NCI-H748 treated with DMSO at 0.1 percent for 48 hours (cell line): ENCODE measurements at places on chromosomes 7 and 10.

DNA sequence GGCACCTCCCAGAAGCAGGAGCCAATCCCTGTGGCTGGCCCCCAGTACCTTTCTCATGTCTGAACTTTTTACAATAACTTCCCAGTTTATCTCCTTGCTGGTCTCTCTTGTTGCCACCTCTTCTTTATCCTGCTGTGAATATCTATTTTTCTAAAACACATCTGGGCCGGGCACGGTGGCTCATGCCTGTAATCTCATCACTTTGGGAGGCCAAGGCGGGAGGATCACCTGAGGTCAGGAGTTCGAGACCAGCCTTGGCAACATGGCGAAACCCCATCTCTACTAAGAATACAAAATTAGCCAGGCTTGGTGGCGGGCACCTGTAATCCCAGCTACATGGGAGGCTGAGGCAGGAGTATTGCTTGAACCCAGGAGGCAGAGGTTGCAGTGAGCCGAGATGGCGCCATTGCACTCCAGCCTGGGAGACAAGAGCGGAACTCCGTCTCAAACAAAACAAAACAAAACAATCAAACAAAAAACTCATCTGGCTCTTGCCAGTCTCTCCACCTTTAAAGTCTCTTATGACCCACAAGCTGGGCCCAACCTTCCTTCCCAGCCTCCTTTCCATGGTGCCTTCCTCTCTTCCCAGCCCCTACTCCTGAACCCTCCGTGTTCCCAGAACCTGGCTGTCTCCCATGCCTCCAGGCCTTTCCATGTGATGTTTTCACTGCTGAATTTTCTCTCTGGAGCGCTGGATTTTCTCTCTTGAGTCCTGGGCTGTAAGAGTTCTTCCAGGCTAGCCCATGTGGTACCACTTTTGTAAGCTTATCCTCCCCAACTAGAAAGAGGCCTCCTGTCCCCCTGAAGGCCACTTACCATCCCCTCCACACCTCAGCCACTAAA, 51.3 kb downstream of the HIP1 start:
- no peak for DNase-seq

DNA sequence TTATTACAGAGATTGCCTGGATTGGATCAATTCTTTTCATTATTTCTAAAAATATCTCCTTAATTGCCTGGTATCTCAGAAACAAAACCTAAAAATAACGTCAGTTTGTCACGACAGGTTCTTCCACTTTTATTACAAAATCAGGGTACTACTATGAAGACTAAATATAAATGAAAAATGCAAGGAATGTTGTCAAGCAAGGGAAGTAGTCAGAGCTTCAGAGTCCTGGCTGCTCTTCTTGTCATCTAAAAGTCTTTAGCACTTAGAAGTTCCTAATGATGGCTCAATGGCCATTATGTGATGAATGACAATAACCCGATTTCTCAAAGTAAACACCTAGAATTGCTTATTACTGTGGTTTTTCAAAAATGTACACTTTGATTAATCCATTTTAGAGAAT, 192.2 kb downstream of the SEMA3A start:
- no peak for DNase-seq

- DNase-seq: no peak
Observed at GRCh38 chr7:34155220-34155908, 250.0 kb downstream of the BMPER start.

GRCh38 chr7:85521108-85521694, 334.3 kb upstream of the SEMA3D start:
- no peak for DNase-seq

GRCh38 chr10:56317603-56318002, 43.5 kb downstream of the ZWINT start:
- no peak for DNase-seq

GRCh38 chr7:69654381-69654780, 56.1 kb downstream of the AUTS2 start:
- peak; percentile 98 for DNase-seq

DNA sequence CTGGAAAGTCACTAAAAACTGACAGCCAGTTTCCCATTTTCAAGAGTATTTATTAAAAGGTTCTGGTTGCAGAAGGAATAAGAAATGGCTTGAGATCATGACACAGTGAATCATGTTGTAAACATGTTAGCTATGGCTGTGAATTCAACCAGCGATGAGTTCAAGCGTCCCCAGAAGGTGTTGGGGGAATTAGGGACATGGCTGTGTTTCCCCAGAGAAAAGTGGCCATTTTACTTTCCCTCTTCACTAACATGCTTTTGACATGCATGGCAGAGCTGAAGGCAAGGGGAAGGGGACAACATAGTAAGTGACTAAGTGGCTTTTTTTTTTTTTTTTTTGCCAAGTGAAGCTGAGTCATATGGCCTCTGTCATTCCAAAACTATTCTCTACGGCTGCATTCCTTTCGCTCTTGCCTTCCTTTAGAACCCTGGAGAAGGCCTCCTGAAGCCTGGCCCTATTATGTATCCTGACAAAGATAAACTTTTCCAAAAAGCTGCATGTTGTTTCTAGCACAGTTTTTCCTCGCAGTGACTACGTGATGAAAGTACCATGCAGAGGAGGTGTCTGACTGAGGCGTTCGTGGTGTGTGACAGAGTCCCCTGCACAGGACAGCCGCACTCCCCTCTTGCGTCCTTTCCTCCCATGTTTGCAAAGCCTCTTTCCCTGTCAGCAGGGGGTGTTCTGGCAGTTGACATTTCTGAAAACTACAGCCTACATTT, 46.9 kb downstream of the EGFR start:
- no peak for DNase-seq

GRCh38 chr10:51875610-51876009, 176.2 kb upstream of the CSTF2T start:
- DNase-seq: no peak

GRCh38 chr7:108452707-108453106, 3.5 kb downstream of the NRCAM start:
- peak; percentile 32 for DNase-seq

- no peak for DNase-seq
Observed at GRCh38 chr10:44828508-44829142, 82.5 kb upstream of the TMEM72 start.

DNA sequence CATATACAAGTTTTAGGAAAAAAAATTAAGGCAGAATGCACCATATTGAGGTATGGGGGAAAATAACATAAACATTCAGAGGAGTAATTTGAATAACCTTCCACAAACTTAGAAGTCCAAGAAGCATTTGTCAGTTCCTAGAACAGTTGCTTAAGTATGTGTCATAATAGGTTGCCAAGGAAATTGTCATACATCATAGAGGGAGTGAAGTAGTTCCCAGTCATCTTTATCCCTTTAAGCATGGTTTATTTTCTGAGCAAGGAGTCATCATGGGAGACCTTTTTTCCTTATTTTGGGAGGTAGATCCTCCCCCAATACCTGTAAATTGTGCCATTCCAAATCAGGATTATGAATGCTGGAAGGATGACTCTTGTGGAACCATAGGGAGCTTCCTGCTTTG, at the start of gene SSMEM1:
TSS of gene SSMEM1 (plus strand) at position 219 of the 400 bp plus-strand sequence. CDS start at position 270, 51 bp downstream.
- no peak for DNase-seq

GRCh38 chr10:62779487-62780248, 24.9 kb upstream of the ADO start:
- no peak for DNase-seq

GRCh38 chr7:150434240-150434639, 16.2 kb upstream of the GIMAP8 start:
- DNase-seq: no peak

DNA sequence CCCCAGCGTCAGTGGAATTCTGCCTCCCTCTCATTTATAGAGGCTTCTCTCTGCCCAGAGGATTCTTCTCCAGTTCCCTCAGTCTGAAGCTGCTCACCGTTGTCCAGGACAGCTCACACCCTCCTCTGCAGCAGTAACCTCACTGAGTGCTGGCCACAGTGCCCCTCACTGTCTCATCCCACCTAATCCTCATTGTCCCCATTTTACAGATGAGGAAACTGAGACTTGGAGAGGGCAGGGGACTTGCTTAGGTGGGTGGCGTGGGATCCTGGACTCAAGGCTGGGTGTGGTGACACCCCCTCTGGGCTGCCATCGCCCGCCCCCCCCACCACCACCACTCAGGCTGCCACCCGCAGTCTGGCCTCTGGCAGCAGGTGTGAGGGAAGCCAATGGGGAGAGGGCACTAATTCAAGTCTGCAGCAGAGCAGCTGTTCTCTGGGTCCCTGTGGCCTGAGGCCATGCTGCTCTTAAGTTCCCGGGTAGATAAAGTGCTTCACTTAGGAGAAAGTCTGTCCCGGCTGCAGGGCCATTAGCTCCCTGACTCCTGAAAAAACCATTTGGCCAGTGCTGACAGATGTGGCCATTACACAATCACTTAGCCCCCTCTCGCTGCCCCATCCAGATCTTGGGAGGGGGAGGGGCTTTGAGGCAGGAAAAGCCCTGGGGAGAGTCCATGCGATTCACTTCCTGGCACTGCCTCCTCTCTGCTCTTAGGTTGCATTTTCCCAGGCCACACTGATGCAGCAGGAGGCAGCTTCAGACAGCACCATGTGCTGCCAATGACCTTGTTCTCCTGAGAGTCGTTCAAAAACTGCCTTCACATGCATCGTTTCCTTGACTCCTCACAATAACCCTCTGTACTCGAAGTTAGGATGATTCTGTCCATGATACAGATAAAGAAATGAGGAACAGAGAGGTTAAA, 36.3 kb downstream of the DRGX start:
- no peak for DNase-seq

DNA sequence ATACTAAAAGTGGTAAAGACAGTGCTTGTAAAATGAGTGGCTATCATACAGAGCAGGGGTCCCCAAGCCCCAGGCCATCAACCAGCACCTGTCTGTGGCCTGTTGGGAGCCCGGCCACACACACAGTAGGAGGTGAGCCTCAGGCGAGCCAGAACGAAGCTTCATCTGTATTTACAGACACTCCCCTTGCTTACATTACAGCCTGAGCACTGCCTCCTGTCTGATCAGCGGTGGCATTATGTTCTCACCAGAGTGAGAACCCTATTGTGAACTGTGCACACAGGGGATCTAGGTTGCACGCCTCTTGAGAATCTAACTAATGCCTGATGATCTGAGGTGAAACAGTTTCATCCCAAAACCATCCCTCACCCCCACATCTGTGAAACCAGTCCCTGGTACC, 58.7 kb downstream of the ITGA8 start:
- DNase-seq: no peak

- DNase-seq: no peak
Observed at GRCh38 chr10:103641326-103641725, 147.8 kb downstream of the NEURL1 start.
